Stimulated activated CD4-positive, alpha-beta T cell treated with anti-CD3 and anti-CD28 coated beads, Interleukin-1b, Interleukin-23, amount 100 ng/mL, for 1 hour (primary cell): ENCODE measurements at places on chromosomes 7 and 10.

- no peak for DNase-seq
These were observed 67.0 kb downstream of the CTBP2 start for GRCh38 chr10:125093199-125093973.

GRCh38 chr7:124276005-124276622 lies 243.2 kb upstream of the TMEM229A start:
- DNase-seq, result no peak

DNA sequence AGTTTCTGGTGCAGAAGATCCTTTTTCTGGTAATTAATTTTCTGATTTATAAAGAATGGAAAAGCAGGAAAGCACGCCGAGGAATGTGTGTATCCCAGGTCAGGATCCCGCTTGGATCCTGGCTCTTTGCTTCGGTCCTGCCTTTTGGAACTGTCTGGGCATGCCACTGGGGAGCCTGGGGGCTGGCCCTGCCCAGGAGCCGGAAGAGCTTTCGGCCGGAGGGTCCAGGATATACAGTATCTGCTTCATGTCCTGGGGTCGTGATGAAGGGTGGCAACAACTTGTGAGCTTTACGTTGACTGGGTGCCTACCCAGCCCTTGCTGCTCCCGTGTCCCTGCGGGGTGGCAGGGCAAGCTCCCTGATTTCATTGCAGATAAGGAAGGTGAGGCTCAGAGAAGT lies 2.4 kb downstream of the SH2D4B start:
- DNase-seq, result no peak

GRCh38 chr7:67343572-67343971 lies 346.9 kb downstream of the TYW1 start:
- DNase-seq, result no peak

- no peak for DNase-seq
These were observed 91.7 kb upstream of the PDGFA start for GRCh38 chr7:611281-611810.

DNA sequence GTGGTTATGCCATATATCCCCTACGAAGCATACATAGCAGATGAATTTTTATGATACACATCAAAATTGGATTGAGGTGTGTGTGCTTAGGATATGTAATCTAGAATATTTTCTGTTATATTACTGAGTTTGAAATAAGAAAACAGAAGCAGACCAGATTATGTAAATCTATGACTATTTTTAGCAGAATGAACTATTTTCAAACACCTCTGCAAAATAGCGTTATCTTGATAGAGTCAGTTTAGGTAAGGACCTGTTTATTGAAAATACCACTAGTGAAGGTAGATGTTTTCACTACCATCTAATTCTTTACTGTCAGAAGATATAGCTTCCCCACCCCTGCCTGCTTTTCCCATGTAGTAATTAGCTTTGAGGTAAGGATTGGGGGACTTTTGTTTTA lies 9.1 kb downstream of the LANCL2 start:
- no peak for DNase-seq

DNA sequence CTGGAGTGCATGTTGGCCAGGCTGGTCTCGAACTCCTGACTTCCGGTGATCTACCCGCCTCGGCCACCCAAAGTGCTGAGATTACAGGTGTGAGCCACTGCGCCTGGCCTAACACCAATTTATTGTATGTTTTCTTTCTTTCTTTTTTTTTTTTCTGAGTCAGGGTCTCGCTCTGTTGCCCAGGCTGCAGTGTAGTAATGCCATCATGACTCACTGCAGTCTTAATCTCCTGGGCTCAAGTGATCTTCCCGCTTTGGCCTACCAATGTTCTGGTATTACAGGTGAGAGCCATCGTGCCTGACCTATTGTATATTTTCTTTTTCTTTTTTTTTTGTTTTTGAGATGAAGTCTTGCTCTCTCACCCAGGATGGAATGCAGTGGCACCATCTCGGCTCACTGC lies 33.8 kb upstream of the UBE2H start:
- DNase-seq, result no peak

DNA sequence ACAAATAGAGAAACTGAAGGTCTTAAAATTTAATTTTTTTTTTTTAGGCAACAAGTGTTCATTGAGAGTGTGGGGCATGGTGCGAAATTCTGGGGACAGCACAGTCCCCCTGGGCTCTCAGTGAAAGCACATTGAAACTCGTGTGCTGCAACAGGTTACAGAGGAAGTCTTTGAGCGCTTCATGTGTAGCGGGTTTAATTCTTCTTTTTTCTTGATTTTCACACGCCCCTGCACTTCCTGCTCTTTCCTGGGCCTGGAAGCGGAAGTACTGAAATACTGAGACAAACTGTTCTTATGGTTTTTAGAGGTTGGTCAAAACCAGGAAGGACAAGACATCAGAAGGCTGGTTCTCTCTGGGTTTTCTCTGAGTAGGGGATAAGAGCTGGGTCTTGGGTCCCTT lies 203.5 kb downstream of the PTEN start:
- no peak for DNase-seq

GRCh38 chr7:94972296-94972695 lies 64.9 kb downstream of the PPP1R9A start:
- no peak for DNase-seq

DNA sequence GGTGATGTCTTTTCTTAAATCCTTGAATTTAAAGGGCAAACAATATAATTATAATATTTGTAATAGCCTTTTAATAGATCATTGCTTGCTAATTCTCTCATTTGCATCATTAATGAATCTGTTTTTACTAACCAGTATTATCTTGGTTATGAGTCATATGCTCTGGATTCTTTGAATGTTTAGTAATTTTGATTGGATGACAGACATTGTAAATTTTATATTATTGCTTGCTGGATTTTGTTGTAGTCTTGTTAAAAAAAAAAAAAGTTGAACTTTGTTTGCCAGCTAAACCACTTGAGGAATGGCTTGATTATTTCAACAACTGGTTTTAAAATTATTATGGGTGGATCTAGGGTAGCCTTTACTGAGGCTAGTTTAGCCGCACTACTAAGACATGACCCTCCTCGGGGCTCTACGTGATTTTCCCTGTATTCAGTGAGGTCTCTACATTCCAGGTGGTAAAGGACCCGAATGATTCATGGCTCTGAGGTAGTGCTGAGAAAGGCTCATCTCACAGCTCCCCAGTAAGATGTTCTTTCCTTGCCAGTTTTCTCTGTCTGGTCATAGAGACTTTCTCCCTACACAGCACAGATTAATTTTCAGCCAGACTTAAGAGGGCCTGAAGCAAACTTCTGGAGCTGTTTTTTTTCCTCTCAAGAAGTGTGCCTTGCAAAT lies 8.5 kb downstream of the C10orf90 start:
- DNase-seq, result no peak

- no peak for DNase-seq
These were observed 263.4 kb downstream of the BICC1 start for GRCh38 chr10:58775960-58776567.

- no peak for DNase-seq
These were observed 65.5 kb downstream of the LRRC17 start for GRCh38 chr7:102978284-102978683.

GRCh38 chr10:4043897-4044665 lies 259.1 kb upstream of the KLF6 start:
- no peak for DNase-seq

DNA sequence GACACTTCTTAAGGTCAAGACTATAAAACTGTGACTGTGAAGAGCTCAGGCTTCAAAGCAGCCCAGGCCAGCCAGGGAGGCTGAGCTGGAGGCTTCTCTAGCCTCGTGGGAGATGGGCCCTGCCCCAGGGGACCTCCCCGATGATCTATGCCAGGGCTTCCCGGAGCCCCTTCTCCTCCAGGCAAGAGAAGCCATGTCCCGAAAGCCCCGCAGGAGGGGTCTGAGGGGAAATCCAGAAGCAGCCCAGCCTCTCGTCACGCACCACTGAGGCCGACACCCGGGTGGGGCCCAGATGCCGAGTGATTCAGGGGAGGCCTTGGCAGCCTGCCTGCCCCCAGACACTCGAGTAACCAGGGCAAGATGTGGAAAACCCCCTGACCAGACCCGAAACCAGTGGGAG lies 63.7 kb downstream of the PROSER2 start:
- DNase-seq, result no peak

GRCh38 chr7:82105463-82105862 lies 335.6 kb upstream of the HGF start:
- DNase-seq, result no peak

- DNase-seq, result no peak
These were observed at the start of gene ADIRF for GRCh38 chr10:86968271-86968993. ADIRF (plus strand) TSS chr10:86968482; CDS start chr10:86968545, 63 bp downstream.

DNA sequence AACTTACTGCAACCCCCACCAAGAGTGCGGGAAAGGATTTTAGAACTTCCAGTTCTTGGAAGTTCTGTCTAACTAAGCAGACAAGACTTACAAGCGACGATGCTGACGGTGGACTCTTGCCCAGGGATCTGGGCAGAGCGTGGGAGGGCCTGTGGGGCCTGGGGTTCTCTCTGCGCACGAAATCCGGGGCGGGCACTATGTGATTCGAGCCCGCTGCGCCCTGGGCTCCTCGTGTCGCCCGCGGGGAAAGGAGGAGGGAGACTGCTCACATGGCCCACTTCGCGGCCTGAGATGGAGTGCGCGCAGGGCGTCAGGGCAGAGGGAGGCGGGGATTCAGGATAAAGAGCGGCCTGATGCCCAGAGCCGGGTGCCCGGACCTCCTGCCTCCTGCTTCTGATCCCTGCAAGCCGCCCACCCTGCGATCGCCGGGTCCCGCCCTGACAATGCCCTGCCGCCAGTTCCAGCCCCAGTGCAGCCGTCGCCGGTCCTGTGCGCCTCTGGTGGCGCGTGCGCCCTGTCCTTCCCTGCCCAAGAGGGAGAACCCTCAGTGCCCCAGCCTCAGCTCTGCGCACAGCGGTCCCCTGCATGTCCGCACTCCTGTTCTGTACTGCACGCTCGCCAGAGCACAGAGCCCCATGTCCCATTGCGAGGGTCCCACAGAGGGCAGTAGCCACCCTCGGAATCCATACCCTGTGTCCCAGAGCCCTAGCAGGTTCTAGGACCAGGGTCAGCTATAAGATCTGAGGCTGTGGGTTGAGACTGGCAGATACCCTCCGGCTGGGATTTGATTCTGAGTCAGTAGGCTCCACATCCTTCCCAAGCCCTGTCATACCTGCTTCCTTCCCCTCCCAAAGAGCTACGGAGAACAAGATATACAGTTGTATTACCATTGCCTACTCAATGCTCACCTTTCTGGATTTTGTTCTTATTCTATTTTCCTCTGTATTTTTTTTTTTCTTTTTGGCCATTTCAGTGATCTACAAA lies 99.4 kb upstream of the TMEM106B start:
- no peak for DNase-seq

- no peak for DNase-seq
These were observed 95.3 kb downstream of the PIP4K2A start for GRCh38 chr10:22619101-22619500.

- DNase-seq, result no peak
These were observed 7.0 kb downstream of the OSBPL3 start for GRCh38 chr7:24972991-24973390.

- DNase-seq, result no peak
These were observed 38.0 kb upstream of the VSIR start for GRCh38 chr10:71811351-71811750.

- no peak for DNase-seq
These were observed 122.2 kb downstream of the NPY start for GRCh38 chr7:24406053-24406788.

DNA sequence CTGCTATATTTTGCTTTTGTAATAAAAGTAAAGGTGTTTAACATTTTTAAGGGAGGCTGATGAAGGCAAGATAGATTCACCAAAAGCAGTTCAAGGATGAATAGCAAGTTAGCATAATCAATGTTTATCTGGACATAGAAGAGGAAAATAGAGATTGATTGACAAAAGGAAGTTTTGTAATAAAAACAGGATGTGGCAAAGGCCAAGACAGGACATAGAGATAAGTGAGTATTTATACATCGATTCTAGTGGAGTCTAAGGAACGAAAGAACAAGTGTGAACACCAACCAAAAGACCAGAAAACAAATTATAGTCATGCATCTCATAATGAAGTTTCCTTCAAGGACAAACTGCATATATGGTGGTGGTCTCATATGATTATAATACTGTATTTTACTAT lies 123.8 kb downstream of the CCDC71L start:
- no peak for DNase-seq

- no peak for DNase-seq
These were observed 846 bp upstream of the ZNF775 start for GRCh38 chr7:150378115-150378852.

DNA sequence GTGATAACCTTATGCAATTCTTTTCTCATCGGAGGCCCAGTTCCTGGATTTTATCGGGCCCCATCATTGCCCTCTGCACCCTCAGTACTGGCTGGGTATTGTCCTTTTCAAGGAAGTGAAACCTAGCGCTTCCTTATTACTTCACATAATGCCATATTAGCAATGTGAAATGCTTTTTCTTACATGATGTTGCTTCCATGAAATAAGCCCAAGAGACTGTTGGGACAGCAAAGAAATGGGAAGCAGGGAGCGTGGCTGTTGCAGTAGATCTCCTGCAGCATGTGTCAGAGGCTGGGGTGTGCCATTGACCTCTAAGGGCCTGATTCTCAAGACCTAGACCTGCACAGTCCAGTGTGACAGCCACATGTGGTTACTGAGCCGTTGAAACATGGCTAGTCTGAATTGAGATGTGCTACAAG lies 8.1 kb downstream of the CHN2 start:
- DNase-seq, result no peak

- DNase-seq, result no peak
These were observed 1.4 kb downstream of the HTRA1 start for GRCh38 chr10:122462533-122463465.

DNA sequence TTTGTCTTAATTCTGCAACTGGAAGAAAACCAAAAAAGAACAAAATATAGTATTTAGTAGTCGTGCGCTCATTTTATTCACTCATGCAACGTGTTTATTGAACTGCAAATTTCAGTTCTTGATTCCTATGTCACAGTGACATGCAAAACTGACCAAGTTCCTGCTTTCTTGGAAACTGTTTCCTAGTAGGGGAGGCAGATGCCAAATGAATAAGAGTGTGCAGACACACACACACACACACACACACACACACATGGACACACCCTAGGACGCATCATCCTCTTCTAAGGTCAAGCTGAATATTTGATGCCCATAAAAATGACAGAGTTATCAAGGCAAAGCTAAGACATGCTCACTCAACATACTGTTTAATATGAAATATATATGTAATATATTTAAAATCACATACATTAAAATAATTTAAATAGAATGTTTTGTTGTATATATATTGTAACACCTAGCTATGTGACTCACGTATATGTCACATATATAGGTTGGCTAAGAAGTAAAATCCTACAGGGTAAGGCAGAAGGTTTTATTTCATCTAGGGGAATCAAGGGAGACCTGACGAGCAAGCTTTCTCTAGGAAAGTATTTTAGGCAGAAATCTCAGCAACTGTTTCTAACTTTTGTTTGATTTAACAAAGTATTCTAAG lies 79.6 kb downstream of the SVIL start:
- DNase-seq, result no peak

DNA sequence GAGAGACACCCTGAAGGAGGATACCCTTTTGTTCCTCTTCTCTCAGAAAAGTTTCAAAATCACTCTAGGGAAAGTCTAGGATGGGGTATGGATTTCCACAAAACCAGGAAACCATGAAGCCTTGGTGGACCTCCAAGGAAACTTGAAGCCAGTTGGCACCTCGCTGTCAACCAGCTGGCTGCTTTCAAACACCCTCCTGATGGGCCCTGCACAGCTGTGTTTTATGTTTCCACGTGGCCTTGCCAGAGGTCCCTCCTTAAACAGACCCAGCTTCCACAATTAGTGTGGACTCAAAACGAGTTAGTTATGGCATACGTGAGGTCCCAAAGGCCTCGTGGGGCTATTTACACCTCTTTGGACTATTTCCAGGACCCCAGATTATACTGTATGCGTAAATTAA lies 5.9 kb downstream of the PPP1R3A start:
- DNase-seq, result no peak
